ENCODE measurements at places on chromosomes 3 and 15. TPM values are rescaled to one million over a fixed set of nuclear protein-coding genes. Genes with fewer than 3 reads are reported as not detected.

The ACTR8 gene
- 25.3 TPM for total RNA-seq

The LNP1 gene
- total RNA-seq = 3.2 TPM

The OSBPL10 gene
- total RNA-seq = 15.8 TPM

The PLSCR5 gene
- total RNA-seq = not detected

The GNAT1 gene
- total RNA-seq = not detected

The SERP1 gene
- total RNA-seq = 169 TPM

The SLC28A1 gene
- not detected for total RNA-seq

The ZNF445 gene
- total RNA-seq = 5.2 TPM

The FAM3D gene
- under 0.01 TPM for total RNA-seq

The TMEM207 gene
- total RNA-seq = not detected

The FBXO40 gene
- under 0.01 TPM for total RNA-seq

The BFSP2 gene
- total RNA-seq = not detected

The CASR gene
- total RNA-seq = not detected

The GP9 gene
- 0.32 TPM for total RNA-seq

The KY gene
- total RNA-seq = not detected

The STRA6 gene
- total RNA-seq = 0.32 TPM

The CFAP100 gene
- total RNA-seq = not detected

The PHLDB2 gene
- total RNA-seq = 139 TPM

The FETUB gene
- total RNA-seq = not detected

The LRRIQ4 gene
- total RNA-seq = not detected

The XCR1 gene
- not detected for total RNA-seq

The INKA1 gene
- 14.3 TPM for total RNA-seq

The COL8A1 gene
- total RNA-seq = 69.2 TPM

The MESP2 gene
- 0.15 TPM for total RNA-seq

The GPR156 gene
- total RNA-seq = under 0.01 TPM

The RTP3 gene
- total RNA-seq = not detected

The HTD2 gene
- 6.5 TPM for total RNA-seq

The ESYT3 gene
- not detected for total RNA-seq

The CCR2 gene
- total RNA-seq = not detected
